ENCODE measurements at places on chromosomes 2 and 18. TPM values are rescaled to one million over a fixed set of nuclear protein-coding genes. Genes with fewer than 3 reads are reported as not detected.

FSHR gene
- not detected for total RNA-seq

DNA sequence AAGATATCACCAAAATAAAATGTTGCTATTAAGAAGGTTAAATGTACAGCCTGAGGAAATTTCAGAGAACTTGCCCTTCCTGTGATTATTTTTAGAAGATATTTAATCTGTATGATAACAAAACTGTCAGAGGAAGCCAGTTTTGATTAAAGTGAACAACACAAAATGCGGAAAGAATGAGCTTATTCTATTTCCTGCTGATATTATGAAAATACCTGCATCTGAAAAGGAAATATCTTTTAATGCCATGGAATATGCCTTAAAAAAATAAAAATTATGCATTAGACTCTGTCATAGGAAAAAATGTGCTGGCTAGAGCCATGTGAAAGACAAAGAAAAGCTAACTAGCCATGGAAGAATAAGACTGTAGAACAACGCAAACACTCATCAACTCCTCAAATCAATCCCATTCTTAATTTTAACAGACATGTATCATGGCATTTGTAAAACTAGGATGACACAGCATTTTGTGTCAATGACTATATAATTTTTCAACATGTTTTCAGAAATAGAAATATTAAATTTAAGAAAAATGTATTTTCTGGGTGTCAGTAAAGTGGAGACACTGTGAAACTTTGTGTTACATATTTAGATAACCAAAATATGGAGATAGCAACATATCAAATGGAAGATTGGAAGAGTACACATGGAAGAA, 1768.2 kb downstream of the SUCLG1 start:
- DNase-seq, result no peak

DNA sequence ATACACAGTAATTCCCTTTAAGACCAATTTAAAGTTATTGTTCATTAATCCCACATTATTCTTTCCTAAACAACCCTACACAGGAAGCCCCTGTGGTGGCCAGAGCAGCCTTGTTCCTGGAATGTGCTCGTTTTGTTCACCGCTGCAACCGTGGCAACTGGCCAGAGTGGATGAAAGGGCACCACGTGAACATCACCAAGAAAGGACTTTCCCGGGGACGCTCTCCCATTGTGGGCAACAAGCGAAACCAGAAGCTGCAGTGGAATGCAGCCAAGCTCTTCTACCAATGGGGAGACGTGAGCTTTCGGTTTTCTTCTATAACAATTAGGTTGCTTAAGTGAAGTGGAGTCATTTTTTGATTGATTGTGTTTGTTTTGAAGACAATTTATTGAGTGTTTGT, 101.0 kb downstream of the UNC80 start:
- no peak for DNase-seq

MROH2A gene
- not detected for total RNA-seq

GRCh38 chr18:48525671-48526070, 13.2 kb upstream of the CTIF start:
- no peak for DNase-seq
